ENCODE measurements at places on chromosomes 4 and X. TPM values are rescaled to one million over a fixed set of nuclear protein-coding genes. Genes with fewer than 3 reads are reported as not detected.
A peak's percentile ranks its signal among the peaks of the same experiment; 100 is the strongest.

- no peak for DNase-seq
Measured at GRCh38 chr4:39910064-39910463, 67.6 kb downstream of the PDS5A start.

GRCh38 chrX:106613277-106613676 lies 1.5 kb downstream of the RADX start:
- no peak for DNase-seq

GRCh38 chrX:13647709-13648212 lies 5.2 kb upstream of the TCEANC start:
- DNase-seq: peak; percentile 45

- no peak for DNase-seq
Measured at GRCh38 chr4:2762048-2762447, 5.9 kb upstream of the TNIP2 start.

DNA sequence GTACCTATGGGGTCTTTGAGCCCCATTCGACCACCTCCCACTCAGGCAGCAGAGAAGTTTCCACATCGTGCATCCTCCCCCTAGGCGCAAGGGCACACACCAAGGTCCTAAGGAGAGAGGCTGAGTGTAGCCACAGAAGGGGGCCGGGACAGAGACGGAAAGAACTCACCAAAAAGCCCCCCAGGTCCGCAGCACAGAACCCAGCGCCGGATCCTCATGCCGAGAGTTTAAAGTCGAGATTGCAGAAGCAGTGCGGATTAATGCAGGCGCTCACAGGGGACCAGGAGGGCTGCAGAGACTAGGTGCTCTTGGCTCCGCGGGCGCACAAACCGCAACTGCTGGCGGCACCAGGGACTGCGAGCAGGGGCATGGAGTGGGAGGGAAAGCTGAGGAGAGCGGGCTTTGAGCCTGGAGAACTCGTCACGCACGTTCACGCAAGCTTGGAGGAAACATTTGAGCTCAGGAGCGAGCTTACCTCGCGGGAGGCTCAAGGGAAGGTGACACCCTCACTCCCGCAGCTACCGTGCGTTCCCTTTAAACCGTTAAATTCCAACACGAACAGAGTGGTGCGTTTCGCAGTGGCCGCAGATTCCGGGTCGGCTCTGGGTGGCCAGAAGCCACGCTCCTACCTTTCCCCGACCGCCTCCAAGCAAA lies 8.5 kb downstream of the NKX3-2 start:
- DNase-seq: no peak

- DNase-seq: no peak
Measured at GRCh38 chr4:2828758-2829181, 14.9 kb upstream of the ADD1 start.

GRCh38 chr4:175639346-175639745 lies 172.7 kb downstream of the GPM6A start:
- DNase-seq: no peak

DNA sequence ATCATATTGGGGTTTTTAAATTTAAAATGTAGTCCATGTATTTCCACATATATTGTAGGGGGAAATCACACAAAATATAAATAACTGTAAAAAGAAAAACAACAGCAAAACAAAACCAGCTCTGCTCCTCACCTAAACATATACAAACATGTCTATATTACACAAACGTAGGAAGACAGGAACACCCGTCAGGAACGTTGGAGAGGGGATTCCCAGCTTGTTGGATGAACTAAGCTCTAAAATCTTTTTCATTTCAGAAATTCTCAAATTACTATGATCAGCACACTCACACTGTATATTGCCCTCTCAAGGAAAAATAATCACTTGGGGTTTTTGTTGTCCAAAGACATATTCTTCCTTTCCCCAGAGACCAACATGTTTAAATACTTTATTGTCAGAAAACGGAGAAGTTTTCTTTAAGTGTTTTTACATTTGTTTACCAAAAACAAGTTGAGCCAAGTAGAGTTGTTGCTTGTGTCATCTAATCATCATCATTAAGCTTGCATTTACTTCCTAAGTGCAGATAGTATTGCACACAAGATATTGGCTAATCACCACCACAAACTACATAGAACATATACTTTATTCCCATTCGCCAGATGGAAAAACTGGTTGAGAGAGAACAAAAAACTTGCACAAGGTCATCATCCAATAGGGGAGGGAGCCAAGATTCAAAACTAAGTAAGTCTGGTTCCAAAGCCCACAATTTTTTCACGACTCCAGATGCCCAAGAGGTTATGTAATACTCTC lies 2.4 kb upstream of the TLR10 start:
- DNase-seq: no peak

GRCh38 chr4:183422962-183423631 lies 21.3 kb upstream of the CDKN2AIP start:
- no peak for DNase-seq

- DNase-seq: no peak
Measured at GRCh38 chr4:19314116-19314515, 937.6 kb upstream of the SLIT2 start.

- DNase-seq: peak; percentile 20
Measured at GRCh38 chr4:41294445-41295062, 37.8 kb downstream of the UCHL1 start.

DNA sequence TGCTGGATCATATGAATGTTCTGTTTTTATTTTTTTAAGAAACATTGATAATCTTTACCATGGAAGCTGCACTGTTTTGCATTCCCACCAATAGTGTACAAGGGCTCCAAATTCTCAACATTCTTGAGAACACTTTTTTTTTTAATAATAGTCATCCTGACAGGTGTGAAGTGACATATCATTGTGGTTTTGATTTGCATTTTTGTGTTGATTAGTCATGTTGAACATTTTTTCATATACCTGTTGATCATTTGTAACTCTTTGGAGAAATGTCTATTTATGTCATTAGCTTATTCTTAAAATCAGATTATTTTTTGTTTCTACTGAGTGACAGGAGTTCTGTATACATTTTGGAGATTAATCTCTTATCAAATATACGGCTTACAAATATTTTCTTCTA lies 408.5 kb downstream of the GLUD2 start:
- no peak for DNase-seq

DNA sequence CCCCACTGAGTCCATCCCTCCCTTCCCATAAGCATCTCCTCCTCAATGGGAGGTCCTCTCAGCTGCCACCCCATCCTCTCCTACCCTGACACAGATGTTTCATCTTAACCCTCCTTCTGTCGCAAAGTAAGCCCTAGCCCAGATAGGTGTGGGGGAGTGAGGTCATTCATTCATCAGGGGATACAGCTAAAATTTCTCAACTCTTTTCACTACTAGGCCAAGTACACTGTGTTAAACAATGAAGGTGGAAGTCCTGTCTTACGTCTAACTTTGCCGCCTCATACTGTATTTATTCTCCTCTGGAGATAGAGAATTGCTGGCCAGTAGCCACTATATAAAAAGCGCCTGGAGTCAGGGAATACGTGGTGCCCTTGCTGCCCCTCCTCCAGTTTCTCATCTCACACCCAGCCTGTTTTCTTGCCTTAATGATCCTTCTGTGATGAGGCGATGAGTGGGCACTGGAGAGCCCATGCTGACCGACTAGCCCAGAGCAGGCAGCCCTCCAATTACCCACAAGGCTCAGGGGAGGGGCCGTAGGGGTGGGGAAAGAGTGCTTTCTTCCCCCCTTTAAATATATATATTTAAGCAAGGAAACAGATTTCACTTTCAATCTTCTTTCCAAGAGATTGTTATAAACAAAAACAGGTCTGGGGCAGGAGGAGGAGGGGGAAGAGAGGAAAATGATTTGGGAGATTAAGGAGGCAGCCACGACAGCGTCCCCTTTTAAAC lies 149.5 kb downstream of the PJA1 start:
- no peak for DNase-seq

DNA sequence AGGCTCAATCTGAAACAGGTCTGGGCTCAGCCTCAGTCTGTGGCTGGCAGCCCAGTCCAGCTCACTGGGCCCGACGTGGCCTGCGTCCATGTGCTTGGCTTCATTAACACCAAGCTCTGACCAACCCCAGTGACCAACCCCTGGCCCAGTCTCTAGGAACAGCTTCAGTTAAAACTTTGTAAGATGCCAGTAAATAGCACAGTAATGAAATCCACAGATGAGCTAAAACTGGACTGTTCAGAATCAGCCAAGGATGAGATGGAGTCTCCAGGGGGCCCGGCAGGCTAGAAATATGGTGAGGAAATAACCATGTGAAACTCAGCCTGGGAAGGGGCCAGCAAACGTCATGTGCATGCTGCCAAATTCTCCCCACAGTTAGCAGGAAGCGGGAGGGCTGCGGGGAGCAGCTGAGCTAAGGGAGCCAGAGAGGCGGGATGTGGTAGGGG lies 37.1 kb upstream of the XPNPEP2 start:
- no peak for DNase-seq

GRCh38 chrX:104913348-104913747 lies 307.1 kb downstream of the TEX13A start:
- no peak for DNase-seq

Gene PRICKLE3
- 9.2 TPM for total RNA-seq

Gene XAGE2
- total RNA-seq: not detected

Gene CT45A3
- not detected for total RNA-seq

Gene MAGED4B
- 2.3 TPM for total RNA-seq

Gene PPM1K
- total RNA-seq: 92.5 TPM

Gene P2RY8
- 158 TPM for total RNA-seq

Gene BMP15
- not detected for total RNA-seq
